AG09309 (cell line): ENCODE measurements at places on chromosomes 2 and 18.
A peak's percentile ranks its signal among the peaks of the same experiment; 100 is the strongest.

DNA sequence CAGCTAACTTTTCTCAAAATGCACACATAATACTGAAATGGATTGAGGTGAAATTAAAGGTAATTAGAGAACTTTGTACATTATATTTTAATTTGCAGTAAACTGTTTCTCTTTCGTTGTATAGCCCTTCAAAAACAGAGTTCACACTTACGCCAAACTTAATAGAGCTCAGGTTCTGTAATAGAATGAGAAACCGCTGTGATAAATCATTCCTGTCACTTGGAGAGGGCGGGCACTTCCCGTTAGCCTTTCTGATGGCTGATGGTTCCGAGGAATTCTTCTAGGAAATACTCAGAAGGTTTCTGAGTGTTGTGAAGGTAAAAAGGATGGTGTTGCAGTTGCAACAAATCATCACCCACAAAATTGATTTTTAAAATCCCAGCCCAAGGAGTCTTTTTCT lies 155.8 kb upstream of the ALKAL2 start:
- no peak for DNase-seq

DNA sequence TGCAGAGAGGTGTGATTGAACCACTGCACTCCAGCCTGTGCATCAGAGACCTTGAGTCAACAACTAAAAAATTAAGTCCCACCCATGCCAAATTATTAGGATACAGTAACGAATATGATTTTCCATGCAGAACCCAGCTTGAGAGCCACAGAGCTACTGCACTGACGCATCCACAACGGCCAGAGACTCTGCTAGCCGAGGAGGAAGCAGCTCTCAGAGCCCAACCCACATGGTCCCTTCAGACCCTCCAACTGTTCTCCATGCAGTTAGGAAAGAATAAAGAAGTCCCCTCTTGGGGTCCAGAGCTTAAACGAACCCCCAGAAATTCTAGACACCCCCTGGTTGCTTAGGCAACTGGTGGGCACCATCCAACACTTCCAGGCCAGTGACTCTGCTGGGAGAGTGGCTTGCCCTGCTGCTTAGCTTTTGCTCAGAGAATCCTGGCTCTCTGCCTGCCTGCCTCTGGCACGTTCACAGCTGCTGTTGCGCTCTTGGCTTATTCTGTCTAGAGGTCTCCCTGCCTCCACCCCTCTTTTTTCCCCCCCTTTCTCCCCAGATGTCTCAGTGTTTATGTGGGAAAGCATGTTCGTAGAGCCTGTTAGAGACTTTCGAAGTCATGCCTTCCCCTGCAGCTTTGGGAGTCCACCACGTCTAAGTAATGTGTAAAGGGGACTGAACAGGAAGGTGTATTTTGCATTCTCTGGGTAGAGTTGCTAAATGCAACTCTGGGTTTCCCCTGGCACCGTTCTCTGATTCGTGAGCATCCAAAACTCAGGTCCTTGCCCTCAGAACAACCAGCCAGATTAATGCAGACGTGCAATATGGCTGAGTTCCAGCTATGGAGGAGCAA lies 26.0 kb upstream of the SP3 start:
- DNase-seq = no peak

GRCh38 chr2:9390991-9391390 lies 32.3 kb downstream of the ITGB1BP1 start:
- DNase-seq = no peak

GRCh38 chr2:141380008-141380979 lies 750.5 kb downstream of the LRP1B start:
- DNase-seq = no peak

DNA sequence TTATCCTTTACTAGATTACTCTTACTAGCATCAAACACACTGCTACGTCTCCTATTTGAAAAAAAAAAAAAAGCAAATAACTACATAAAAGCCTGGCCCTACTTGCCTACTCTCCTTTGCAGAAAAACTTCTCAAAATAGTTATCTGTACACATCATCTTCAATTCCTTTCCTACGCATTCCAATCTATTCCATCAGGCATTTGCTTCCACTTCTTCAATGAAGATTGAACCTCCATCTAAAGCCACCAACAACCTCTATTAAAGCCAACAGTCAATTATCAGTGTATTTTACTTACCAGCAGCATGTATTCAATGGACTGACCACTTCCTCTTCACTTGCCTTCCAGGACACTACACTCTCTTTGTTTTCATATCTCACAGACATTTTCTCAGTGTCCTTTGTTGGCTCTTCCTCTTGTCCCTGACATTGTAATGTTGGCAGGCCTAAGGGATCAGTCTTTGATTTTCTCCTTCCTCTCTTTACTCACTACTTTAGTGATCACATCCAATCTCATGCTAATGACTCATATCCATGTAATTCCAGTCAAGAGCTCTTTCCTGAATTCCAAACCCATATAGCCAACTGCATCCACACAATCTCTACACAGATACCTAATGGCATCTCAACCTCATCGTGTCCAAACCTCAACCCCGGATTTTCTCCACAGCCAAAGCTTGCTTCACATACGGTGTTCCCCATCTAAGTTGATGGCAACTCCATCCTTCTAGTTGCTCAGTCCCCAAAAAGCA lies 131.3 kb downstream of the CCDC148 start:
- no peak for DNase-seq

GRCh38 chr2:34529965-34530364 lies 930.9 kb upstream of the FAM98A start:
- DNase-seq = no peak

DNA sequence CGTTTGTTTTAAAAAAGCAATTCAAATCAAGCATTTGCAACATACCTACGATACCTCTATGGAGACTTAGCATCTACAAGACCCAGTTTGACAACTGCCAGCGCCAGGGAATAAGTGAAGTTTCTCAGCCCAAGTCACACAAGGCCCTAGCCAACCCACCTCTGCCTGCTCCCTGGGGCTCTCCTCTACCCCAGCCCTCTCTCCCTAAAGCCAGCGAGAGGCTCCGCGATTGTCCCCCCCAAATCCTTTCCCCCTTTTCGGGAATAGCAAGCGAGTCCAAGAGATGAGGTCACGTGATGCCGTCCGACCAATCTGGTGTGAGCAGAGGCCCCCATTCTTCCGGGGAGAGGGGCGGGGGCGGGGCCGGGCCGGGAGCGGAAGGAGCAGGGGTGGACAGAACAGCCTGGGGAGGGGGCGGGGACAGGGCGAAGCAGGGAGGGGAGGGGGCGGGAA lies 102.2 kb upstream of the RAB6C start:
- DNase-seq = no peak

- DNase-seq = no peak
Observed at GRCh38 chr2:26576565-26577441, 64.4 kb downstream of the CIB4 start.

DNA sequence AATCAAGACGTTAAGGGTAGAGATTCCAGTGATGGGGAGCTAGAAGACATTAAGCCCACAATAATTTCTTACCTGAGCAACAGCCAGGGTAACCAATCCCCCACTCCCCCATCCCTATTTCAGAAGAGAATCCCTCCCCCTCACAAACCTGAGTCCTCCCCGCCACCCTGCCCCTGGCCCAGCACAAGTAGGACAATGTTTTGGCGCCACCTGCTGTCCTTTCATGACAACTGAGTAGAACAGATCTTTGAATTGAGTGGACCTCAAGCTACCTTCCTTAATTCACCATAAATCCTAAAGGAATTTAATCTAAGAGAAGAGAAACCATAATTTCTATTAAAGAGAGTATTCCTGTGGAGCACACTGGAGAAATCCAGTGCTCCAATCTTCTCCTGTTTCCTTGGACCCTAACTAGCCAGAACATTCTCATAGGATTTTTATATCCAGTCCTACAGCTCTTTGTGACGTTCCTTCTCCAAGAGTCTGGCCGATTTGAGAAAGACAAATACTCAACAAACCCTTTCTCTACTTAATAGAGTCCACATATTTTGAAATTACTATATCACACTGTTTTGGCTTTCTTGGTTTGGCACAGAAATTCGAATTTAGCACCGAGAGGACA lies 41.1 kb downstream of the NHEJ1 start:
- no peak for DNase-seq

DNA sequence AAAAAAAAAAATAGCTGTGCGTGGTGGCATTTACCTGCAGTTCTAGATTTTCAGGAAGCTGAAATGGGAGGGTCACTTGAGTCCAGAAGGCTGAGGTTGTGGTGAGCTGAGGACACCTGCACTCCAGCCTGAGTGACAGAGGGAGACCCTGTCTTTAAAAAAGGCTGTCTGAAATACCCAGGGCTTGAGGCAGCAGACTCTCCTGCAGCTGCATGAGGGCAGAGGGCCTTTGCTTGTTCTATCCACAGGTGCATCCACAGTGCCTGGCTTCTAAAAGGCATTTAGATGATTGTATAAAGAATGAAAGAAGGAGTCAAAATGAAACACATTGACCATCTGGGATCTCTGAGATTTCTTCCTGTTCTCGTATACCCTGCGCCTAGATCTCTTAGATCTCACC lies 152.9 kb downstream of the MGAT5 start:
- DNase-seq = no peak

- DNase-seq = no peak
Observed at GRCh38 chr2:52658598-52658997, 1109.0 kb upstream of the CHAC2 start.

DNA sequence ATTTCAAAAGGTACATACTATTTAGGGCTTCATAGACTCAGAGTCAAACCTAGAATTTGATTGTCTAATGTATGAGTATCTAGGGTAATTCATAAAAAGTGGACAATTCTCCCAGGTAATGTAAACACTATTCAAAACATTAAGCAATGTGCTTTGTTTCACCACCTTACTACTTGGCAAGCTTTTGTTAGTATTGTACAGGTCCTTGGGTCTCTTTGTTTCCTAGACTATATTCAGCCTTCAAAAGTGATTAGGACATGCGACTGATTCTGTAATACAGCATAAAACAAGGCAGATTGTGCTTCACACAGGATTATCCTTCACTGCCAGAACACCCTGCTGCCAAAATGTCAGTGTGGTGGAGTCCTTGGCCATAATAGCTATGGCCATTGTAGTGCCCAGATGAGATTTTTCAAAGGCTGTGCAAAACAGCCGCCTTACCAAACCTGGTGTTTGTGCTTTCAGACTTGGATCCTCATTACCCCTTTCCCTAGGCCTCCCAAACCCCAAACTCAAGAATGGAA lies 90.1 kb upstream of the CAVIN2 start:
- no peak for DNase-seq

GRCh38 chr18:28574175-28574574 lies 397.2 kb upstream of the CDH2 start:
- DNase-seq = no peak

DNA sequence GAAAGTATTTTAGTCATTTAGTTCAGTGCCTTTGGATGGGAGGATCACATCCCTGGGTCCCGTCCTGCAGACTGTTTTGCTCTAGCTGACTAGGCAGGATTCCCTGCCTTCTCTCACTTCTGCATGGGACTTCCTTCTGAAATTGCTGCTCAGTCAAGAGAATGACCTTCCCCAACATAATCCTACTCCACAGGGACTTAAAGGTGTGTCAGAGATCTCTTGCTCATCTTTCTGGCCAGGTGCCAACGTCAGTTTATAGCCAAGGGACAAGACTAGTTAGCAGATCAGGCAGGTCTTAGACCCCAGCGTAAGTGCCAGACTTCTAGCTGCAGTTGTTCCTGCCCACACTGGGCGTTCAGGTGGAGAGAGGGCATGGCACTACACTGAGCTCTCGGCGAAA lies 9.5 kb upstream of the IL1B start:
- no peak for DNase-seq

DNA sequence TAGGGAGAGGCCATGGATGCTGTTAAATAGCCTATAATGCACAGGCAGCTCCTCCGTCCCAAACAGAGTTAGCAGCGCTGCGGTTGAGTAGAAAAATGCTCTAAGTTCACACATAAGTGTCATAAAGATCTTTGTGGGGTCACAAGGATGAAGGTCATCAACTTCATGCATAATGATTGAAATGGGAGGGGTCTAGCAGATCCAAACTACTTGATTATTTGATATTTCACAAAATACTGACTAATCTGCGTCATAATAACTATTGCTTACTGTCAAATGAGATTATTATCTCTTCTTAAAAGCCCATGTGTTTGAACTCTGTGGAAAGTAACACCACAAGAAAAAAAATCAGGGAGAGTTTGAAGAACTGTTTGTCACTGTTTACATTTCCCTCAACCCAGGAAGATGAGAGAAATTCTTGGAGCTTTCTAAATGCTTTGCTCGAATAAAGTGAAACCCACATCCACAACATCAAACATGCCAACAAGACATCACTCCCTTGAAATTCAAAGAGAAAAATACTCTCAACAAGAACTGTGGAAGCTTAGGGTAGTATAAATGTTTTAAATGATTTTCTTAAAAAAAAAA lies 50.5 kb upstream of the CREB1 start:
- DNase-seq = no peak

- peak; percentile 5 for DNase-seq
Observed at GRCh38 chr18:6546229-6546628, 131.5 kb upstream of the L3MBTL4 start.

DNA sequence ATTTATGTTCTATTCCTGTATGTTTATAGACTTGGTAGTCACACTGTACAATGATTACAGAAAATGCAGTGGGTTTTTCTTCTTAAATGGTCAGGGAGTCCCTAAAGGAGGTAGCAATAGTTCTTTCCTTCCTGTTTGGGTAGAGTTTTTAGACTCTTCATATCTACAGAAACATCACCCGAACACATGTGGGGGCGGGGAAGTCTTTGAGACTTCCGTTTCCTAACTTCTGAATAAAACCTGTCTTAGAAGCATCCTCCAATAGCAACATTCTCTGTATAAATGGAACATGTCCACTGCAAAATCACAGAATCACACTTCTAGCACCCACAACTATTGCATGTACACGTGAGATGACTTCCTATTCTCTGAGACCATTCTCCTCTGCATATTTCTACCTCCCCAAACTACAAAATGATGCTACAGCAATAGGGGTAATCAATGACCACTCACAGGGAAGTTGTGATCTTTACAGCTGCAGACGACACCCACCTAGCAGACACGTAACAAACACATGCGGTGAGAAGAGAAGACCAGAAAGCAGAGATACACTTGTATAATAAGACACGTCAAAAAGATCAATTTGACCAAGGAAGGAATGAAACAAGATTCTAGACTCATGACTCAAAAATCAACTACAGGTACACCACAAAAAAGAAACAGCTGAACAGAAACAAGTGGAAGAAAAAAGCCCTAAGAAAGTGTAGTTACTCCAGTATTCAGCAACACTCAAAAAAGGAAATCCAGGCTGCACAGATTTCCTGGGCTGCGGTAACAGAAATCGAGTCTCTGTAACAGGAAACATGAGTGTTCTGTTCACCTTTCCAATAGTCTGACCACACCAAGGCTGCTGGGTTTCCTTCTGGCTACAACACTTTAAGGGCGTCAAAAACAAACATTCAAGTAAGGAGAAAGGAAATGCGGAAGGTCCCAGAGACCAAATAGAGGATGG lies 120.4 kb downstream of the ZNF516 start:
- DNase-seq = no peak
